Stimulated activated naive CD8-positive, alpha-beta T cell treated with anti-CD3 and anti-CD28 coated beads, Interleukin-15, Interleukin-2, amounts not matched to agents 100 U/mL and 50 U/mL, for 24 hours (primary cell): ENCODE measurements at places on chromosomes 2 and 18.

GRCh38 chr18:76619621-76620315 is 124.7 kb upstream of the ZNF516 start:
- DNase-seq: peak; percentile 7

- DNase-seq: no peak
Observed at GRCh38 chr18:79309614-79310358, 85.9 kb upstream of the NFATC1 start.

DNA sequence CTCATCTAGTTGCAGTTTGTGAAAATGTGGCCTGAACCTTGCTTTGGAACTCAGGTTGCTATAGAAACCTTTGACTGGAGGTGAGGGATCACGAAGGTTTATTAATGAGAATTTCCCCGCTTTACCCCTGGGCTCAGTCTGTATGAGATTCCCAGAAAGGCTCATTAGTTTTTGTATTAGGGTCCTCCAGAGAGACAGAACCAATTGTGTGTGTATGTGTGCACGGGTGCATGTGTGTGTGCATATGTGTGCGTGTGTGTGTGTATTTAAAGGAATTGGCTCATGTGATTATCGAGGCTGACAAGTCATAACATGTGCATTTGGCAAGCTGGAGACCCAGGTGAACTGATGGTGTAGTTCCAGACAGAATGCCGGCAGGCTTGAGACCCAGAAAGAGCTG is 113.8 kb upstream of the DLX2 start:
- DNase-seq: no peak

GRCh38 chr2:102492006-102492405 is 19.0 kb downstream of the SLC9A4 start:
- DNase-seq: no peak

- DNase-seq: no peak
Observed at GRCh38 chr2:2577407-2577831, 246.3 kb upstream of the MYT1L start.

GRCh38 chr2:54952978-54953456 is 97.2 kb downstream of the RTN4 start:
- DNase-seq: no peak

DNA sequence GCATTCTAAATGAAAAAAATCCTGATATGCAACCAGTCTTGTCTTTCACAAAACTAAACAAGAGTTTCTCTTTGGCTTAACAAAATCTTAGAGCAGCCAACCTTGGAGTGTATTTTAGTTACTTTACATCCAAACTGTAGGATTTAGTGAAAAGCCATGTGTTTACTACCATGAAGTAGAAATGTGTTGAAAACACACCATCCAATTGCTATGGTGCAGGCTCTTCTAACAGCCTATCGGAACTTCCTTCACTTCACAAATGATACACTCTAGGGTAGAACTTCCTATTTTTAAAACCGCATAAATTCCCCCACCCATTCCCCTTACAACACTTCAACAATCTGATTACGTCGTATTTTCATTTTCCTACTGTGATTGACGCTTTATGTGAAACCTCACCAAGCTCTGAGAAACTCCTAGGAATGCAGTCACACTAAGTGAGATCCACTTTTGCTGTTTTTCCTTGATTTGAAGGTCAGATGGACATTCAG is 74.4 kb upstream of the MAP4K4 start:
- DNase-seq: no peak
